GM13976 (cell line): ENCODE measurements at places on chromosomes 7 and 10.

- DNase-seq: no peak
These were observed 107.1 kb upstream of the HABP2 start for GRCh38 chr10:113445736-113446135.

GRCh38 chr10:110058212-110058611, 50.4 kb downstream of the ADD3 start:
- DNase-seq: no peak

GRCh38 chr7:105538339-105538738, 6.3 kb downstream of the RINT1 start:
- DNase-seq: no peak

DNA sequence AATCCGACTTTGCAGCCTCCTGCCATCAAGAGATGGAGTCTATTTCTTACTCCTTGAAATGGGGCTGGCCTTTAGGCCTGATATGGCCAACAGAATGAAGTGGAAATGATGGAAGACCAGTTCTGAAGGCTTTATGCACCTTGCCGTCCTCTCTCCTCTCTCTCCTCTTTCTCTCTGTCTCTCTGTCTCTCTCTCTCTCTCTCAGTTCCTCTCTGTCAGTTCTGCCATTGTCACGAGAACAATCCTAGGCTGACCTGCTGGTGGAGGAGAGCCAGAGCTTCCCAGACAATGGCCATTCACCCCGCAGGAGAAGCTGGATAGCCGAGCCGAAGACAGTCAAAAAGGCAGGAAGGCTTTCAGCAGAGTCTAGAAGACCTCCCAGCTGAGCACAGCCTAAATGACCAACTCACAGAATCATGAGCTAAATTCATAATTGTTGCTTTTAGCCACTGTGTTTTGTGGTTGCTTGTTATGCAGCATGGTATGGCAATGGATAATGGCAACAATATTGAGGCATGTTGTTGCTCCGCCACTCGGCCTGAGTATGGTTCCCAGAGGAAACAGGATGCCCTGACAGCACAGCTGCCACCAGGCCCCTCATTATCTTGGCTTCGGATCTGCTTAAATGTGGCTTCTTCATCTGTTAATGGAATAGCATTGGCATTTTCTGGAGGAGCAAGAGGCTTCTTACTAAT, 35.5 kb downstream of the FRMPD2 start:
- no peak for DNase-seq

- no peak for DNase-seq
These were observed 289.5 kb downstream of the KCNMA1 start for GRCh38 chr10:77348082-77348481.

DNA sequence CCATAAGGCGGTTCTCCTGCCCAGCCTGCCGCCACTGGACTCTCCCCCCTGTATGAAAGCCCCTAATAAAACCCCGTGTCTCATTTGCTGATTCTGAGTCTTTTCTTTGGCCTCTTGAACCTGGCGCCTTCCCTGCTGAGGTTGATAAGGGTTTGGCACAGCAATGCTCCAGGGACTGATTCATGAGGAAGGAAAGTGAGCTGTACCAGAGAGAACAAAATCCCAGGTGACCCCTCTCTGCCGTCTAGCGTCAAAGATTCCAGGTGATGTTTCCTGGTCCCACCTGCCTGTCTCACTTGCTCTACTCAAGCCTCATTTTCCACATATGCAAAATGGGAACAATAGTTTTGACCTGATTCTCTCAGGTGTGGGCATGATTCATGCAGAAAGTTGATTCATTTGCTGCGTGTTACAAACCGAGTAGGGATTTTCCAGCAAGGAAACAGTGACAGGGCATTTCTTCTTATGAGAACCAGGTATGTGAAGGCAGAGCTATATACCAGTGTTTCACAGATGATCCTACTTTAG, 730.6 kb upstream of the IGFBP3 start:
- no peak for DNase-seq

DNA sequence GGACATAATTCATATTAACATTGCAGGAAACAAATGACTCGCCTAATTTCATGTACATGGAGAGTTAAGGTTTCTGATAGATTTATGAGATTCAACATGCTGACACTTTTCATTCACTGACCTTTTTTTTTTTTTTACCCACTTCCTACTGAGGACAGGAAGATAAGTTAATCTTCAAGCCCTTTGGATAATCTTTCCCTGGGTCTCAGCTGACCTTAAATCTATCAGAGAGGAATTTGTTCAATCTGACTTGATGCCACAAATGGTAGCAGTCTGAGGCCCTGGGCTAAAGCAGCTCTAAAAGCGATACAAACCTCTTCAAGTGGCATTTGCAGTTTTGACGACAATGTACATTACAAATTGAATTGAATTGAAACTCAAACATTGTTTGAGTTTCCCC, 493.3 kb upstream of the SORCS1 start:
- DNase-seq: no peak

- no peak for DNase-seq
These were observed 260.2 kb downstream of the XPNPEP1 start for GRCh38 chr10:109663122-109663521.

- peak; percentile 87 for DNase-seq
These were observed 9.8 kb downstream of the SAP25 start for GRCh38 chr7:100563809-100564400.

DNA sequence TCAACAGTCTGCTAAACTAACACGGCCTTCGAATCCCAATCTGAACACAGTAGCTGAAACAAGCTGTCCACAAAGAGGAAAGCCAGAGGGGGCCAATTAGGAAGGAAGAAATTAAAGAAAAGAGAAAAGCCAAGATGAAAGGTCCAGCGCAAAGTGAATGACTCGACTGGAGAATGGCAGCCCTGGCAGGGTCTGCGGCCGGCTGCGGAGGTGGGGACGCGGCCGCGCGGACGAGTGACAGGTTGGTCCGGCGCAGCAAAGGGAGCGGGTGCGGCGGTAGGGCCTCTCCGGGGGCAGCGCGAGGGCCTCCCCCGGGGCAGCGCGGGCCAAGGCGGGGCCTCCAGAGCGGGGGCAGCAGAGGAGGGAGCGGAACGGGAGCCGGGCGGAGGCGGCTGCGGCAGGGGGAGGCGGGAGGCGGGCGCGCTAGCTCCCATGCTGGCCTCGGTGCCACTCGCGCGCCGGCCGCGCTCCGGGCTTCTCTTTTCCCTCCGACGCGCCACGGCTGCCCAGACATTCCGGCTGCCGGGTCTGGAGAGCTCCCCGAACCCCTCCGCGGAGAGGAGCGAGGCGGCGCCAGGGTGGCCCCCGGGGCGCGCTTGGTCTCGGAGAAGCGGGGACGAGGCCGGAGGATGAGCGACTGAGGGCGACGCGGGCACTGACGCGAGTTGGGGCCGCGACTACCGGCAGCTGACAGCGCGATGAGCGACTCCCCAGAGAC, at the start of gene VWC2:
TSS of gene VWC2 (plus strand) at position 421 of the 718 bp plus-strand sequence. CDS start 1,798 bp downstream, outside the sequence.
- peak; percentile 44 for DNase-seq

DNA sequence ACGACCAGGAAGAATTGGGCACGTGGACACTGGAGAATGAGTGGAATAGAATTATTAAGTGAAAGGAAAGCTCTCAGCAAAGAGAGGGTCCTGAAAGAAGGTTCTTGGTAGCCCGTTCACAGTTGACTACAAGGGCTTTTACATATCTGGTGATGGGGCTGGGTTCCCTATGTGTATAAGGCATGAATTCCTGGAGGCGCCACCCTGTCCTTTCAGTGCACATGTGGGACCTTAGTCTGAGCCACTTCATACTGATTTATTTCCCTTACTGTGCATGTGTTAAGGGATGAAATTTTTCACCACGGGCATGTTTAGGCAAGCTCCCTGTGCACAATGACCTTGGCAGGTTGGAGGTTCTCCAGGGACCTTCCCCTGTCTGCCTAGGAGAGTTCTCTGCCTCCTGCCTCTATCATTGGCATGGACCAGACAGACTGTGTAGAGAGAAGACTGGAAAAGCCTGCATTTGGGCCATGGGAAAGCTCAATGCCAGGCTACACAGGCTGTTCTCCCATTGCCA, 145.9 kb upstream of the ITGB1 start:
- no peak for DNase-seq

DNA sequence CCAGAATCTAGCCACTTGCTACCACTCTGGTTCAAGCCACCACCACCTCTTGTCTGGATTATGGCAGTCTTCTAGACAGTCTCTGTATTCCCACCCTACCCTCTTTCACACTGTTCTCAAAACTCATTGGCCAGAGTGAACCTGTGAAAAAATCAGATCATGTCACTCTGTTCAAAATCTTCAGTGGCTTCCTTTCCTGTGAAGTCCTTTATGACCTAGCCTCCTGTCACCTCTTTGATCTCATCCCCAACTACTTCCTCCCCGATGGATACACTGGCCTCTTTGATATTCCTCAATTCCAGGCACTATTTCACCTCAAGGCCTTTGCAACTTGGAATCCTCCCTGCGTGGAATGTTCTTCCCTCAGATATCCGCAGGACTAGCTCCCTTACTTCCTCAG, 21.2 kb upstream of the ANLN start:
- DNase-seq: no peak

GRCh38 chr7:95205665-95206225, 118.6 kb downstream of the PON1 start:
- no peak for DNase-seq

DNA sequence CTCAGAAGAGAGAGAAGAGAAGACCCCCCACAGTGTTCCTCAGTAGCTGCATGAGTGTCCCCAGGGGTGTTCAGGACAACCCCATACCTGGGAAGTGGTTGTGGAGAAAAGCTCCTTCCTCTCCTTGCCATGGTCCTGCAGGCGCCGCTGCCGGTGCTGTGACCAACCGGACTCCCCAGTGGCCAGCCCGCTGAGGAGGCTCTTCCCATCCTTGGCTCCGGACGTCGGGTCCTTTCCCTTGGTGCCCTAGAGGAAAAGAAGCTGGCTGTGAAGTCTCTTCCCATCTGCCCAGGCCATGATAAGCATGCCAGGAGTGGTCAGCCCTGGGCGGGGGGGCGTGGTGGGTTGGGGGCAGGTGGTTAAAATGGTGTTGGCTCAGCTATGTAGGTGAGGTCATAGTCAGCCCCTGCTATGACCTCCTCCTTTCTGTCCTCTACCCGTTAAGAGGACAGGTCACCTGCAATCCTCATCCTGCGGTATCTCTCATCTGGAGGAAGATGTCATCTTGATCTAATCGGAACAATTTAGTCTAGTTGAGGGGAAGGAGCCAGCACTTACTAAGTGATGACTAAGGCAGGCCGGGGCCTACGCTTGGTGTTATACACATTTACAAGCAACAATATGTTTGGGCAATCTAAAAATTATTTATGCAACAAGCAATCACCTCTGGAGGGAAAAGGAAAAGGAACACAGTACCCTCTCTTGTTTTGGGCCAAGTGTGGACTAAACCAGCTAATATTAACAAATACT, 13.2 kb downstream of the WDR91 start:
- no peak for DNase-seq

DNA sequence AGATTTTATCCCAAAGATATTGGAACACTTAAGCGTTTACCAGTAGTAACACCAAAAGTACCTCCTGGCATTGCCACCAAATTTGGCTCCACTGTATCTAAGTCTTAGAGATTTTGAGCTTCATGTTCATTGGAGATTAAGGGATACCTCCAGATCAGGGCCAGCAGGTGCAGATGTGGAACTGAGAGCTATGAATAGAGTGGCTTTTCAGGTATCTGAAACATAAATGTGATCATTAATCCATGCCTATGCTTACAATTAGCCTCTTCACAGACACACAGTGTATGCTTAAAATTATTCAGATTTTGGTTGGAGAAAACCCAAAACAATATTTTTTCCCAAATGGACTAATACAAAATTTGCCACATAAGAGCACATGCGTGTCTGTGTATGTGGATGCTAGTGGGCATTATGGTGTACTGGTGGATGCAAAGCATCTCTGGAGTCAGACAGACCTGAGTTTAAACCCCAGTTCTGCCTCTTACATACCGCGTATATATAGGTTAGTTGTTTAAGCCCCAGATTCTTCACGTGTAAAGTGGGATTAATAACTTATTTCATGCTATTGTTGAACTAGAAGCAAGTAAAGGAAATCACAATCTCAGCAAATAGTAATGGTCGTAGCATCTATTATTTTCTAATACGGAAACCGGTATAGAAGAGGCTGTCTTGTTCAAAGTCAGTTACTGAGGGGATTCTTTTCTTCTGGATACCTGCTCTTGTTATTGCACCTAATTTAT, 6.8 kb upstream of the LRRC4 start:
- DNase-seq: no peak

DNA sequence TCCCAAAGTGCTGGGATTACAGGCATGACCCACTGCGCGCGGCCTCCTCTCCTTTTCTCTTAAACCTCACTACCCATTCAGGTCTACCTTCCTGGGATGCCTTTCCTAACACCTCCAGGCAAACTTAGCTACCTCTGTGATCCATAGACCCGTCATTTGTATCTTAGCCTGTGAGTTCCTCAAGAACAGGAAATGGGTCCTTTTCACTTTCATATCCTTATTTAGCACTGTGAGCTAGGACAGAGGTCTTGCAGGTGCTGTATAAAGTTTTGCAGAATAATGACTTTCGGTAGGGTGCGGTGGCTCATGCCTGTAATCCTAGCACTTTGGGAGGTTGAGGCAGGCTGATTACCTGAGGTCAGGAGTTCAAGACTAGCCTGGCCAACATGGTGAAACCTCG, 215.7 kb downstream of the RELN start:
- DNase-seq: no peak
